ENCODE measurements at places on chromosomes 16 and 17.

DNA sequence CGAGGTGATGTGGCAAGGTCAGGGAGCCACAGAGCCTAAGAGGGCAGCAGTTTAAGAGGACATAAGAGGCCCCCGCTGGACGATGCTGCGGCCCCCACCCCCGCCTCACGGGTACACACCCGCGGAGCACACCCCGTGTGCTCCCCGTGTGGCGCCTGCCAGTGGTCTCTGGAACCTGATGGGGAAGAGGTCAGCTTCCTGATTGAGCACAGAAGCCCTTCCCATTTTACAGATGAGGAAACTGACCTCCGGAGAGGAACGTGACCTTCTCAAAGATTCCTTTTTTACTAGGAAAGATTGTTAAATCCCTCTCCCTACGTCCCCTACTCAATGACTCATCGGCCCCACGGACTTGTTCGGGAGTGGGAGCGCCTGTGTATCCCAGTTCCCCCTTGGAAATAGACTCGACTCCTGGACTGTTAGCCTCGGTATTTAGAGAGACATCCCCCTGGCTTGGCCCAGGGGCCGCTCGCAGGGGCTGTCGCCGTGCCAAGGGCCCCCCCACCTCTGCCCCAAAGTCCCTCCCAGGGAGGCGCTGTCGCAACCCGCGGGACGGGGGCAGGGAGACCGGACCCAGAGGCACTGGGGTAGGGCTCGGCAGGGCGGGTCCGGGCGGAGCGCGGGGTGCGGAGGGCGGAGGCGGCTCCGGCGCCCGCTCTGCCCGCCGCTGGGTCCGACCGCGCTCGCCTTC is at the start of gene ABCC3:
Gene ABCC3, plus strand, starts transcription at position 658 of the 691 bp plus-strand sequence. CDS start 56 bp downstream, outside the sequence.
- DNase-seq = no peak

DNA sequence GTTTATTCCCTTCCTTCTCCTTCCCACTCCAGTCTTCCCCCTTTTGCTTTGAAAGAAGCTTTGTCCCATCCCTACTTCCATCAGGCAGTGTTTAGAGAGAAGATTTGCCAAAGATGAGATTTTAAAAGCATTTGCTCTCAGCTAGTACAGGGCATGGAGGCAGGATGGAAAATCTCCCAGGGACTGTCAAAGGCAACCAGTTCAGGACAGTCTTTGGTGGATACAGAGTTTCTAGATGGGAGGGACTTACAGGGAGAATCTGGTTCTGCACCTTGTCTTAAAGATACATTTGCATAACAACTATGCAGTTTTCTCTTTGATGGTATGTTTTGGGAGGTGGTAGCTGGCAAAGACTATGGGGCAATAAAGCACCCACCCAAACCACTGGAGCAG is 26.2 kb downstream of the CHD9 start:
- no peak for DNase-seq

- no peak for DNase-seq
These were observed 15.8 kb downstream of the PGS1 start for GRCh38 chr17:78394209-78394608.

DNA sequence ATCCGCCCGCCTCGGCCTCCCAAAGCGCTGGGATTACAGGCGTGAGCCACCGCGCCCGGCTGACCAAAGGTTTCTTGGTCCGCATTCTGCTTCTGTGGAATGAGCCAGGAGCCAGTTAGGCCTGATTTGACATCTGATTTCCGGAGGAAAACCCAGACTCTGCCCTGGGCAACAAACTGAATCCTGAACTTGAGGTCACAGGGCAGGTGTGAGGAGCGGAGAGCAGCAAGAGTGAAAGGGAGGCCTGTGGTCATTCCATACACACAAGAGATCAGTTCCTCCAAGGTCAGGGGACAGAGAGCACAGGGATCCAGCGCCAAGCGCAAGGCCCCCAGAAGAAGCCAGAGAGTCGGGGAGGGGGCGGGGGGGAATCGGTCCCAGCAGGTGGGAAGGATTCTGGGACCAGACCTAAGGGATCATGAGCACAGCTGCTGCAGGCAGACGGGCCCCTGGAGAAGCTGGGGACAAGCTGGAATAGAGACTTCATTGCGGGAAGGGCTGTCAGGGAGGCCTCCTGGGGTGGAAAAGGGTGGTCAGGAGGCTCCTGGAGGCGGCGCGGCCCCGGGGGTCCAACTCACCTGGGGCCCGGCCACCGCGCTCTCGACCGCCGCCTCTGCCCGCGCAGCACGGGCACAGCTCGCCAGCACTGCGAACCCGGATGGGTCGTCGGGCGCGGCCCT is 436 bp downstream of the SHPK start:
- no peak for DNase-seq

DNA sequence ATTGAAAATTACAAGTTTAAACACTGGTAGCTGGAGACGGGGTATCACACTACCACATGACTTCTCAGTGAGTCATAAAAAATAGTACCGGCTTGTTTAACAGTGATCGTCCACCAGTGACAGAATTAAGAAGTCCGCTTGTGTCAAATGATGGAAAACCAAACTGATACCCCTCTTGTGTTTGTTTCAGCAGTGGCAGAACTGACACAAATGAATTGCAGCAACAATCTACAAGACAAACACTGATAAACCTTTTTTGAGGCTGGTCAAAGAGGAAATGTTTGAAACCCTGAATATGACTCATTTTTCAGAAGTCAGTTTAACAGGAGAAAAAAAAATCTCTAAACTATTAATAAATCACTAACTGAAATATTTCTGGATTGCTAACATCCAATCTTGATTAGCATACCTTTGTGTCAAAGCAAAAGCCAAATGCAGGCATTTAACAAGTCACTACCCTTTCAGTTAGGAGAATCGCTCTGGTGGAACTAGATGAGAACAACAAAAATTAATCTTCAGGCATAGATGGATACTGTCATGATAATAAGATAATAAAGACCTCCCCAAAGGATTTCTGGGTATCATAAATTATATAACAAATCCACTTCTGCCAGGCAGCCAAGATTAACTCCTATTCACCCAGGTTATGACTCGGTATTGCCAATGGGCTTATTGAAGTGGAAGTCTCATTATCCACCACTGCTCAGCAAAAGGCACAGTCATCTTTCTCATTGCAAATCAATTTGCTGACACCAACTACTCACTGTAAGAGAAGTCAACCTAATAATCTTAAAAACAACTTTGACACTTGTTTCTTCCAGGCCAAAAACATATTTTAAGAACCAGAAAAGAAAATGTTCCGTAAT is 20.8 kb downstream of the DCUN1D3 start:
- no peak for DNase-seq

DNA sequence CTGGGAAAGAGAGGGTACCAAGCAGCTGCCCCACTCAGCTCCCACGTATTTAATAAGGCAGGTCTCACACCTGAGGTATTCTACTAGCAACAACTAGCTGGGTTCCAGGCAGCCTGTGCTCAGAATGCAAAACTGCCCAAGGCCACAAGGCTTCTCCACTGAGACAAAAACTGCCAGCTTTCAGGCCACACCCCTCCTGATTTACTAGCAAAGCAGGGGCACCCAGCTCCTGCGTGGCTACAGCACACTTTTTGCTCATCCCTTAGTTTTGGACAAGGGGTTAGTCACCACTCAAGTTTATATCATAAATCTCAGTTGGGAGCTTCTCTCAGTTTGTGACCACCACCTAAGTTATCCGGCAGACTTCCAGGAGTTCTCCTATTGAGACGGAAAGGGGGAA is 494.6 kb downstream of the CDH11 start:
- DNase-seq = no peak

DNA sequence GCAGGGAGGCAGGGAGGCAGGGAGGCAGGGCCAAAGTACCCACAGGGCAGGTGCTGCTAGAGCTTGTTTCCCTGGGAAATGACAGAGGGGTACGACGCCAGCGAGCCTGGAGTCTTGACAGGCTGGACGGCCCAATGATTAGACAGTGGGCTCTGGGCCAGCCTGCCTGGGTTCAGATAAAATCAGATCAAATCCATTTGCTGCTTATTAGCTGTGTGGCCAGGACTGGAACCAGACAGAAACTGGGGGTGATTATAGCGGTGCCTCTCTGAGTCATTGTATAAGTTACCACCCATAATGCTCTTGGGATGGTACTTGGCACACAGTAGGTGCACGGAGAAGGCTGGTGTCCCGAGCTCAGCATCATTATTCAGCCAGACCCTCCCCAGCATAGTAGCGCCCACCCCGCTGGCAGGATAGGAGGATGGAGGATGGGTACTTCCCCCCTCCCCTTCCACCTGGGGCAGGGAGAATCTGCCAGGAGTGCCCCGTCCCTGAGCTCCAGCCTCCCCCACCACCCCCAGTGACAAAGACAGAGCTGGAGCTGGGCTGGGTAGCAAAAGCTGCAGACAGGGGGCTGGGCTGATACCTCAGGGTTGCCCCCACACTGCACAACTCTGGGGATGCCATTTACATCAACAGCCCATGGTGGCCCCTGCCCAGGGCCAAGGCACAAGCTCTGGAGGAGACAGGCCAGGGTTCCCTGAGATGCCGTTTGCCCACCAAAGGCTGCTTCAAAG is 77.6 kb upstream of the TNRC6C start:
- DNase-seq = no peak

DNA sequence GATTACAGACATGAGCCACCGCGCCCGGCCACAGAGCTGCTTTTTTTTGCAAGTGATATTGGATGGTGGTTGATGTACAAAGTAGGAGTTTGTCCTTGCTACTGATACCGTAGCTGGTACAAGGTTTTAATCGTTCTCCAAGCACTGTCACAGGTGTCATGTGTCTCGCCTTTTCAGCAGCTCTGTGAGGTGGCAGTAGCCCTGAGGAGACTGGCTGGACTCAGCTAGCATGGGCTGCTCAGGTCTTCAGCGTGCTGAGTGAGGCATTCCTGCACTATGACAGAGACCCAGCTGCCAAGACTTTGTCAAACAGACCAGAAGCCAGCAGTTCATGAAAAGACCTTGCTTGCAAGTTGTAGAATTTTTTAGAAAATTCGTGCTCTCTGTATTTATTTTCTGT is 7.2 kb downstream of the WWOX start:
- DNase-seq = no peak

GRCh38 chr17:79082311-79083190 is 7.9 kb downstream of the ENGASE start:
- peak; percentile 30 for DNase-seq

GRCh38 chr16:27483088-27483437 is 66.7 kb downstream of the GTF3C1 start:
- DNase-seq = no peak

- DNase-seq = no peak
These were observed 660 bp downstream of the RHBDF1 start for GRCh38 chr16:71540-72401.

DNA sequence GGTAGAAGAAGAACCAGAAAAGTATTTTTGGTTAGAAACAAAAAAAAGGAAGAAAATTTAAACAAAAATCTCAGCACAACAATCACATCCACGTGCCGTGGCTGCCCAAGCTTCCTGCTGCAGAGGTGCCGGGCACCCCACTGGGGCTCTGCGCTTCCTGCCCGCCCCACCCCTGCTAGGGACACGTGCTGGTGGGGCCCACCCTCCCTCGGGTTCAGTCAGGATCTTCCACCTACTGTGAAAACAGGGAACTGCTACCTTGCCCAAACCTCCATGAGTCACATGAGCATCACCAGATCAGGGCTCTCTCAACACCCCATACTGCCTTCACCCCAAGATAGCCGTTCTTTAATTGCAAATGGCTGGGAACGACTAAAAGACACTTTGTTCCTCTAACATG is 24.4 kb upstream of the CYTH1 start:
- DNase-seq = no peak
